ENCODE measurements at places on chromosomes 1 and 21.

DNA sequence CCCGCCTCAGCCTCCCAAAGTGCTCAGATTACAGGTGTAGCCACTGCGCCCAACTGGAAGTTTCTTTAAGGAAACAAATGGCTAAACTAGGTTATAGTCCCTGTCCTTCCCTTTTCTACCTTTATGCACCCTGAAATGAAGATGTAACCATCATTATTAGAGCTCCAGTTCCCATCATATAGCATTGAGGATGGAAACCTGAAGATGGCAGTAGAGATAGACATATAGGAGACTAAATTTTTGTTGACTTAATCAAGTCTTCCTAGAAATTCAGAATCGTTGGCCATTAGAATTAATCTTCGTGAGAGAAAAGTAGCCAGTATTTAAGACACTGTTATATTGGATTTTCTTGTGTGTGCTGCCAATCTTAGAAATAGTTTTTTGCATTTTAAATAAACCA lies 1016.3 kb upstream of the NCAM2 start:
- peak; percentile 12 for DNase-seq

GRCh38 chr1:216910081-216910840 lies 187.0 kb upstream of the ESRRG start:
- no peak for DNase-seq

GRCh38 chr1:231663211-231663792 lies 36.7 kb downstream of the DISC1 start:
- peak; percentile 15 for DNase-seq

GRCh38 chr1:94603663-94604062 lies 62.1 kb upstream of the F3 start:
- no peak for DNase-seq

DNA sequence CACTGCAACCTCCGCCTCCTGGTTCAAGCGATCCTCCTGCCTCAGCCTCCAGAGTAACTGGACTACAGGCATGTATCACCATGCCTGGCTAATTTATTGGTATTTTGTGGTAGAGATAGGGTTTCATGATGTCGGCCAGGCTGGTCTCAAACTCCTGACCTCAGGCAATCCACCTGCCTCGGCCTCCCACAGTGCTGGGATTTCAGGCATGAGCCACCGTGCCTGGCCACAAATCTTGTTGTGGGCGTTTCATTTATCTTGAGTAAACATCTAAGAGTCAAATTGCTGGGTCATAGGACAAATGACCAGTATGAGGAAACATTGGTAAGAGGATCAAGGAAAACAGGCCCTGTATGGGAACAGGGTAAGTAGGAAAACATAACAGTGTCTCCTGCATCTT lies 17.9 kb downstream of the TMEM200B start:
- DNase-seq: no peak

- no peak for DNase-seq
Observed at GRCh38 chr21:45009616-45010015, 64.8 kb upstream of the ADARB1 start.

GRCh38 chr1:213244664-213245091 lies 193.6 kb downstream of the RPS6KC1 start:
- no peak for DNase-seq

GRCh38 chr1:23384312-23385058 lies 14.8 kb upstream of the ZNF436 start:
- no peak for DNase-seq

DNA sequence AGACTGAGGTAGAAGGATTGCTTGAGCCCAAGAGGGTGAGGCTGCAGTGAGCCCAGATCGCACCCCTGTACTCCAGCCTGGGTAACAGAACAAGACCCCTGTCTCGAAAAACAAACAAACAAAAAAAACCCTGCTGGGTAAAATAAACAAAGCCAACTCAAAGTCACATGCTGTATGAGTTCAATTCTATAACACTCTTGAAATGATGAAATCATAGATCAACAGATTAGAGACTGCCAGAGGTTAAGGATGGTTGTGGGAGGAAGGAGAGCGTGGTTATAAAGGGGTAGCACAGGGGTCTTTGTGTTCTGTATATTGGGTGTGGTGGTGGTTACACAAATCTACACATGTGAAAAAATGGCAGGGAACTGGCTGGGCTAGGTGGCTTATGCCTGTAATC lies 62.5 kb downstream of the TAS1R2 start:
- DNase-seq: no peak

GRCh38 chr1:156642265-156643048 lies 540 bp downstream of the BCAN start:
- DNase-seq: no peak

DNA sequence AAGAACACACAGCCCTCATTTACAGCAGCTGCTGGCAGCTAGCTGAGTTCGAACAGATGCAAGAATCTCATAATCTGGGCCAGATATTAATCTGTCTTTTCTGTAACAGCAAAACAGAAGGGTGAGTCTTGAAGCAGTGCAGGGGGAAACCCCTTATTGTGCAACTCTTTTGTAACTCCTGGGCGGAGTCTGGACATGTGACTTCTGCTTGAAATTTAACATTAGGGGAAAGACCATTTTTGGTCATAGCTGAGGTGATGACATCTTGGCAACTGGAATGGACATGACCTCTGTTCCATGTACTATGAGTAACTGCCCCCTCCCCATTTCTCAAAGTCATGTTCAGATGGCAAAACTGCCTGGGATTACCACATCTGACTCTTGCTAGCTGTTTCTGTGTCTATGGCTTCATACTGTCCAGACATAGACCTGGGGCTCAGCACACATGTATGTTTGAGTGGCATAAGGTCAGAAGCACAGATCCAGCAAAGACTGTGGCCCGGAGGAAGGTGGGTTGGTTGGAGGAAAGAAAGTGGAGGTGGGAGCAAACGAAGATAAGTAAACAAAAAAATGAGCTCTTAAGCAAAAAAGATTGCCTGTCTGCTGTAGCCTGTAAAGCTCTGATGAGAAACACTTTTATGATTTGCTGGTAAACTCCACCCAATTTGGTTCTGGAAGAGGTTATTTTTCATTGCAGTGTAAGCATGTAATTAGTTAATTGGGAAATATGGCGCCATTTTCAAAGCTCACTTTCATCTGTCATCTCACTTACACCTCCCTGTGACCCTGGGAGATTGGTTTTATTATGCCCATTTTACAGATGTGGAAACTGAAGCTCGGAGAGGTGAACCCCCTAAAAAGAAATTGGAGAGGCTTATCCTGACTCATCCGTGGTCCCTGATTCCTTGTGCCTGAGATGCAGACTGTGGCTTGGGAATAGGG lies 26.1 kb downstream of the ETS2 start:
- peak; percentile 35 for DNase-seq

DNA sequence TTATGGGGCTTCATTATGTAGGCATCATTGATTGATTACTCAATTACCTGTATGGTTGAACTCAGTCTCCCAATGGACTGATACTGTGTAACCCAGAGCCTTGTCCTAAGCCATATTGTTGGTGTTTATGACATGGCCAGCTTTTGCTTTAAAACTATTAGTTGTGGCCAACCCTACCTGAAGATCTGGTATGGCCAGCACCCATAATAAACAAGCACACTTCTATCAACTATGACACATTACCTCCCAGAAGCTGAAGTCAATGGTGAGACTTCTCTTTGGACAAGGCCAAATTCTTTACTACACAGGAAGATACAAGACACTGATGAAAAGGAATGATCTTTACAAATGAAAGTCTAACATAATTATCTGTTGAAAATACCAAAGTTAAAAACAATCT lies 28.8 kb downstream of the MAN1A2 start:
- no peak for DNase-seq
